ENCODE measurements at places on chromosomes 1 and 21. TPM values are rescaled to one million over a fixed set of nuclear protein-coding genes. Genes with fewer than 3 reads are reported as not detected.

Gene KCNQ4
- total RNA-seq = not detected

DNA sequence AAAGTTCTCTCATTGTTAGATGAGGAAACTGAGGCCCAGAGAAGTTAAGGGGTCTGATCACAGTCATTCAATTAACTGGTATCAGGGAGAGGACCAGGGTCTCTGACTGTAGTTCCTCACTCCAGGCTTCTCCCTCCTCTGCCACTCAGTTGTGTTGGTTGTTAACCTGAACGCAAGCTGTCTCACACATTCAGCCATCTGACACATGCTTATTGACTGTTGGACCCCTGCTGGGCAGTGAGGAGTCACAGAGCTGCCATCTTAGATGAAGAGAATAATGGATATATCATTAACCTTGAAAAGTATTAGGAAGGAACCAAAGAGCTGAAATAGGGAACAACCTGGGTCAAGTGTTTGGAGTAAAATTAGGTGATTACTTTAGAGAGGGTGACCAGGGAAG lies 194.8 kb downstream of the ZZZ3 start:
- DNase-seq = no peak

Gene RPF1
- 17.9 TPM for total RNA-seq

- peak; percentile 81 for DNase-seq
These were observed 9.5 kb upstream of the TMEM39B start for GRCh38 chr1:32063261-32063681.

- DNase-seq = no peak
These were observed 998.6 kb upstream of the B3GALT2 start for GRCh38 chr1:194184974-194185373.

Gene AMIGO1
- total RNA-seq = 0.54 TPM

Gene TMEM269
- not detected for total RNA-seq

Gene GRIK3
- not detected for total RNA-seq

- peak; percentile 73 for DNase-seq
These were observed 30.6 kb upstream of the NEK7 start for GRCh38 chr1:198125995-198126735.

DNA sequence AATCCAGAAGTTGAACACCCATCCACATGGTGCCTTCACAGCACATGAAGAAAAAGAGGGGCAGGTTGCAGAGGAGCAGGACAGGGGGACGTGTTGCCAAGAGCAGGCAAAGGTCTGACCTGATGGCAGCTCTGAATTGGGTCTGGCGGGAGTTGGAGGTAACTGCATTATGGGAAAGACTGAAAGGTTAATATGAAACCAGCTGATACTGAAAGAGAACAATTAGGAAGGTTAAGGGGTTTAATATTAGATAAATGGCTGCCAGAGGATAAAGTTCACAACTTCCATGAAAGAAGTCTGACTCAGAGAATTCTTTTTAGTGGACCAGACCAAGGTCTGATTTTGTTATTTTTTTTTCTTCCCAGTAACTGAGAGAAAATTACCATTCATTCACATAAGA lies 76.1 kb downstream of the CD58 start:
- DNase-seq = peak; percentile 51

- DNase-seq = no peak
These were observed 89.4 kb downstream of the DTL start for GRCh38 chr1:212124690-212125582.

GRCh38 chr21:29308456-29308783 lies 9.7 kb downstream of the BACH1 start:
- no peak for DNase-seq

DNA sequence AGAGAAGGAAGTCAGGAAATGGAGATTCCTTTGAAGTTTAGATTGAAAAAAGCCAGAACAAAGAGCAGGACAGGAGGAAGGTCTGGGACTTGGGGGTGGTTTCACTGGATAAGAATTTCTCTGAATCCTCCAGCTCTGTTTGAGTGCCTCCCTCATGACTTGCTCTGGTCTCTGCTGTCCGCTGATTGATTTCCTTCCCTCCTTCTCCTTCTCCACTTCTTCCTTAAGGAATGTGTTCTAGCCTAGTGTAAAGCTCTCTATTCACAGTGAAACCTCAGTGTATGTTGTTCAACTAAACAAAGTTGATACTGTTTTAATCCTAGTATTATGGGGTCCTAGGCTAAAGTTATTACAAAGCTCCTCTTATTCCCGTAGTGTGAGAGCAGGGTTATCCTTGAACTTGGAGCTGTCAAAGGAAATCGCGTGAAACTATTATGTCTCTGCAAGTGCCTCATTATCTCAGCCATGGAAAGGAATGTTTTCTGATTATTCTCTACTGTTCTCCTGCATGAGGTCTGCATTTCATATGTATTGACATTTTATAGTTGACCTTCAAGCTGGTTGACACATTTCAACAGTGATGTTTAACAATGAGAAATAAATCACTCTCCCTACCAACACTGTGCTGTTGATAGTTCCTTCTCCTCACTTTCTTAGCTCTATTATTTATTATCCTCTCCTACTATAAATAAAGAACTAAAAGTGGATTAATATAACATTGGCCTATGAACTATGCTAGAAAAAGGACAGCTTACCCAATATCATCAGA lies 82.7 kb upstream of the KCTD3 start:
- no peak for DNase-seq

DNA sequence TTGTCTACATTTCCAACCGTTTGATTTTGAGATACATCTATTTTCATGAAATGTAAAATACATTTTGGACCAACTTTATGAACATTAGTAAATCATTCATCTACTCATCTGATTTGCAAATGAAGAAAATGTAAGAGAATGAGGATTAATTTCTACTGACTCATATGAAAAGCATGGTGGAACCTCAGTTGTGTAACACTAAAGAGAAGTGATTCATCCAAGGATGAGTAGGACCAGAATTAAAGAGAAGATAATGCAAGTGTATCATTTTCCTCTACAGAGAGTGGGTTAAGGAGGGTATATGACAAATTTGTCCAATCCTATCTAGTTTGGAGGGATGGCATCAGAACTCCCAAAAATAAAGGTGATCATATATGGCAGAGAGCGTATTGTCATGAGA lies 1967.6 kb downstream of the MRPL39 start:
- DNase-seq = no peak

DNA sequence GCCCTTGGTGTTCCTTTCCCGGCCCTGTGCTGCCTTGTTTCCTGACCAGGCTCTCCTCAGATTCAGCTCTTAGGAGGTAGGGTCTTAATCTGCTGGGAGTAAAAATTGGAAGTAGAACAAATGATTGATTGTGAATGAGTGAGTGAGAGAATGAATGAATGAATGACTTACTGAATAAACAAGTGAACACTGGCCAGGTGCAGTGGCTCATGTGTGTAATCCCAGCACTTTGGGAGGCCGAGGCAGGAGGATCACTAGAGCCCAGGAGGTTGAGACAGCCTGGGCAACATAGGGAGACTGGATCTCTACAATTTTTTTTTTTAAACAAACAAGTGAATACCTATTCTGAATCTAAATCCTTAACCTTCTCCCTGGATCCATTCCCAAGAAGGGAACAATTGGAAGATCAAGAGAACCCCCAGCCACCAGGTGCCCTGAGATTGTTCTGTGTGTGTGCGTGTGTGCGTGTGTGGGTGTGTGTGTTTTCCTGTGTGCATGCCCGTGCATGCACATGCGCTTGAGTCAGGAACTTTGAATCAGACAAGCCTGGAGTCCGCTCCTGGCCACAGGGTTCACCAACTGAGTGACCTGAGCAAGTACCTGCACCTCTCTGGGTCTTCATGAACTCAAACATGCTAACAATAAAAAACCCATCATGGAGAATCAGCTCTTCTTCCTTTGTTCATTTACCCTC lies 24.3 kb upstream of the CITED4 start:
- no peak for DNase-seq

DNA sequence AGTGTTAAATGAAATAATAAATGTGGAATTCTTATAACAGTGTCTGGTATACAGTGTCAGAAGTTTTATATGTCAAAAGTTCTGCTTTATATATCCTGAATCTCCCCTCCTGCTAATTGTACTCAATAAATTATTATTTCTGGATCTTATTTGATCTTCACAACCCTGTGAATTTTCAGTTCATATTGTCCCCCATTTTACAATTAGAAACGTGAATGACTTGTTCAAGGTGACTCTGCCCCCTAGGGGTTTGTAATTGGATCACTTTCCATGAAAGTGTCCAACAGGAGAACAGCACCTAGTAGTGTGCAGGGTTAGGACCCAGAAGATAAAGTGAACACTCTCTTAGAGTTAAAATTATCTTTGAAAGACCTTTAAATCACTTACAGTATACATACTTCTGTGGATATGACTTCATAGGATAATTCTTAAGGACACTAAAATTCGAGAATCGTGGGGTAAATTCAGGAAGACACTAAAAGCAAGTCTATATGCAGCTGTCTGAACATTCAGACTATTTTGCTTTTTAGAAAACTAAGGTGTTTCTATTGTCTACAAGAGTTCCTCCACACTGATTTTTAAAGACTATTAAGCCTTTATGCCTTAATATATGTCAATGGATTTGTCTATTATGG lies 4.5 kb upstream of the DDR2 start:
- peak; percentile 60 for DNase-seq

- no peak for DNase-seq
These were observed 25.9 kb downstream of the RUNX3 start for GRCh38 chr1:24903955-24904730.

DNA sequence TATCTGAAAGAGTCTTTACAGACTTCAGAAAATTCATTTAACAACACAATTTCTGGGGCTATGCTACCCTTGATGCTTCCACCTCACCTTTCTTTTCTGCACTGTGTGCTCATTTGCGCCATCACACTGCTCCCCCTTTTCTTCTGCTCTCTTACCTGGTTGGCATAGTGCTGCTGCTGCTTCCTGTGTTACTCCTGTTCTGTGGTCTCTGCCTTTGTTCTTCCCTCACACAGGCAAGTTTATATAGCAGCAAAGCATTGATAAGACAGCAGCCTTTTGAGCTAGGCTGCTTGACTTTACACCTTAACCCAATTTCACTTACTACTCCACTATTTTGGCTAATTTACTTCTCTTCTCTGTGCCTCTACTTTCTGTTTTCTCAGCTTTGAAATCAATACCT lies 18.3 kb downstream of the SGIP1 start:
- no peak for DNase-seq

- DNase-seq = no peak
These were observed 87.9 kb downstream of the PDE4B start for GRCh38 chr1:65880611-65881010.

- peak; percentile 7 for DNase-seq
These were observed 17.5 kb downstream of the GTF2B start for GRCh38 chr1:88873737-88874349.
